T follicular helper cell (primary cell): ENCODE measurements at places on chromosomes 4 and X.

DNA sequence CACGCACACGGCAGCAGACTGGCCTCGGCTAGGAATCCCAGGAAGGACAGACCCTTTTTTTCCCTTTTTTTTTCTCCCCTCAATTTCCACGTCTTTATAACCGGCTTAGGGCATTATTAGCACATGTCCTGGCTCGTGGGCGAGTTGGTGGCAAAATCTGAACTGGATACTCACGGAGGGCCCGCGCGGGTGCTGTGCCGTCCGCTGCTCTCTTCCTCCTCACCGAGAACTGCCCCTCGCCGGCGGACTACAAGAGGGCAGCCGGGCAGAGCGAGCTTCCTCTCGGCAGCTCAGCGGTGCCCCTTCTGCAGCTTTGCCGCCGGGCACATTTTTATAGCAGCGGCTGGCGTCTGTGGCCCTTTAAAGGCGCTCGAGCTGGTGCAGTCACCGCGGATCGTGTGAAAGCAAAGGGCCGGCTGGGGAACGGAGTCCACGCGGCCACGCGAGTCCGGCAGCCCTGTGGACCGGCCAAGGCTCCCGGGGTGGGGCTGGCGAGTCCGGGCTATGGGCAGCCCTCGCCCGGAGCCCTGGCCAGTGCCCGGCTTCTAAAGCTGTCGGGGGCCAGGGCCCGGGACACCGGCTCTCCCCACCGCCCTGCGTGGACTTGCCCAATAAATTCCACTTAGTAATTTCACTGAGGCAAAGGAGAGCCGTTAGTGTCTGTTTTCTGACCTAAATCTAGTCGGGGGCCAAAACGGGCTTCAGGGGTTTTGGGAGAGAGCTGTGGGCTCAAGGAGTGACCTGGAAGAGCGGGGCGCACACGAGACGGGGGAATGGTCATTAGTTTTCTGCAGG is 1.3 kb upstream of the CITED1 start:
- no peak for DNase-seq

DNA sequence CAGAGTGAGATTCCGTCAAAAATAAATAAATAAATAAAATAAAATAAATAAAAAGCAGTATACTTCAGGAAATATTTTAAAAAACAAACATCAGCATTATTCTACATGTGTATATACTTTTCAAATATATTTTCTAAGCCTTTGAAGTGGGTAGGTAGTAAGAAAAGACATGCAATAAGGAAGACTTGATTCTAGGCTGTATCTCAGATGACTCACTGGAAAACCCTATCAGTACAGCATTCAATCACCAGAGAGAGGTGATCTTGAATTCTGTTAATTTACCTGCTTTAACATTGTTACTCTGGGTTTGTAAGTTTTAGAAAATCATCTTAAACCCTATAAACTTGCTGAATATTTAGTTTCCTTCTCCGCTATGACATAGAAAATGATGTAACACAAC is 106.6 kb upstream of the NAP1L5 start:
- DNase-seq, result no peak

- DNase-seq, result no peak
Measured at GRCh38 chrX:132033166-132033565, 10.1 kb downstream of the STK26 start.

DNA sequence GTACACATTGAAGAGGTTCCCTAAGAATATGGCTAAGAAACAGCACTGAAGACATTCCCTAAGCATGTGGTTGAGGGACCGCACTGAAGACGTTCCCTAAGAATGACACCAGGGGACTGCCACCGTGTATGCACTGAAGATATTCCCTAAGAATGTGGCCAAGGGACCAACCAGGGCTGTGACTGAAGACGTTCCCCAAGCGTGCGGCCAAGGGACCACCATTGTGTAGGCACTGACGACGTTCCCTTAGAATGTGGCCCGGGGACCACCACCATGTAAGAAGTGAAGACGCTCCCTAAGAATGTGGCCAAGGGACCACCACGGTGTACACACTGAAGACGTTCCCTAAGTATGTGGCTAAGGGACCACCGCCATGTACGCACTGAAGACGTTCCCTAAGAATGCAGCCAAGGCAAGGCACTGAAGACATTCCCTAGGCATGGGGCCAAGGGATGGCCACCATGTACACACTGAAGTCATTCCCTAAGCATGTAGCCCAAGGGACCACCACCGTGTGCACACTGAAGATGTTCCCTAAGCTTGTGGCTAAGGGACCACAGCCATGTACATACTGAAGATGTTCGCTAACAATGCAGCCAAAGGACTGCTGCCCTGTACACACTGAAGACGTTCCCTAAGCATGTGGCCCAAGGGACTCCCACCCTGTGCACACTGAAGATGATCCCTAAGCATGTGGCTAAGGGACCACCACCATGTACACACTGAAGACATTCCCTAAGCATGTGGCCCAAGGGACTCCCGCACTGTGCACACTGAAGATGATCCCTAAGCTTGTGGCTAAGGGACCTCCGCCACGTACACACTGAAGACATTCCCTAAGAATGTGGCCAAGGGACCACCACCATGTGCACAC is 22.0 kb downstream of the DHRSX start:
- no peak for DNase-seq

DNA sequence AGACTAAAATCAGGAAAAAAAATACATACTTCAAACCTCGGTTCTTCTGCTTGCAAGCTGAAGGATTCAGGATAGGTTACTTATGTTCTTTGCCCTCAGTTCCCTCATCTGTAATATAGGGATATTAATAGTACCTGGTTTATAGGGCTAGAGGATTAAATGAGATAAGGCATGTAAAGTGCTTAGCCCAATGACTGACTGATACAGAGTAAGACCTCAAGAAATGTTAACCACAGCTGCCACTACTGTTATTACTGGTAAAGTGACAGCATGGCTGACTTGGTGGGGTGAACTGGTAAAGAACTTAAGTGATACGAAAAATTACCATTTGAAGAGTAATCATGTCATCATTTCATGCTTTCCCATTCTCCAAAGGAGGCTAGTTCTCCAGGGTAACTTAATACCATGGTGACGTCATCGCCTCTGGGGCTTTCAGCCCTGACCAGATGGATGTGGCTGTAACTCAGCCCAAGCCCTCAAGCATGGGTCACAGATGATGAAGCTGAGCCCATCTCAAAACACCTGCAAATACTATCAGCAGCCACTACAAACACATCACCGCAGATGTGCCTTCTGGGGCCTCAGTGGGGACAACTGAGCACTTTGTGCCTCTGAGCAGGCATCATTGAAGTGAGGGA is 44.5 kb upstream of the SCML1 start:
- no peak for DNase-seq

DNA sequence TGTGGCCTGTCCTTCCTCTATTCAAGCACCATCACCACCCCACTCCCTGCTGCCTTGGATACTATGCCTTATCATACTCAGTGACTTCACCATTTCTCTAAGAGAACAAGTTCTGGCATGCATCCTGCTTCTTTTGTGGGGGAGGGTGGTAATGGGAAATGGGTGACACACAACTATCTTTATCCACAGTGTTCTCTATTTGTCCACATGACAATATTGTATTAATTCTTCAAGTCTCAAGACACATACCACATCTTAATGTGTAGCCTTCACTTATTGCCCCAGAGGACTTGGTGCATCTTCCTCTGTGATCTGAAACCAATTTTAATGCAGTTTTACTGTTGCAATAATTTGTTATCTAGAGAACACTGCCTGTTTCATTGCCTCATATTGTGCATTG is 29.3 kb upstream of the UGT2B7 start:
- no peak for DNase-seq

DNA sequence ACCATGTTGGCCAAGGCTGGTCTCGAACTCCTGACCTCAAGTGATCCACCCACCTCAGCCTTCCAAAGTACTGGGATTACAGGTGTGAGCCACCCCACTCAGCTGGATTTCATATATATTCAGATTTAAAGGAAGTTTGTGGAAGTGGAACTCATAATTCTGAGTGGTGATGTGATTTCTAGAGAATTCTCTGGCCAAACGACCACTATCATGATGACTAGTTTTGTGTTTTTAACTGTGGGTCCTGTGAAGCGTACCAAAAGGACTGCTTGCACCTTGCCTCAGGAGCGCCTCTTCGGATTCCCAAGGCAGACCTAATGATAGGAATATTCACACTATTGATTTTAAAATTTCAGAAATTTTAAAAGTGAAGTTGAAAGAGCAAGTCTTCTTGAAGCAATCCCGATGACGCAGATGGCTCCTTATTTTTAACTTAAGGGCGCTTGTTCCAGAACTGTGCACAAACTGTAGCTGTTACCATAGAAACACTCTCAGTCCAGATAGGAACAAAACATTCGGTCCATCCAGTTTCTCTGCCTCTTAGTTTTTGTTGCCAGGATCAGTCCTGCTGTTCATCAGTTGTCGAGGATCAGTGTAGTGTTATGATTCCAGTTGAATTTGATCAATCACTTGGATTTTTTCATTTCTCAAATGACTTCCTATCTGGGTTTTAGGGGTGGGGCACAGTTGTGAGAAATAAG is 51.7 kb upstream of the CLCN4 start:
- no peak for DNase-seq

DNA sequence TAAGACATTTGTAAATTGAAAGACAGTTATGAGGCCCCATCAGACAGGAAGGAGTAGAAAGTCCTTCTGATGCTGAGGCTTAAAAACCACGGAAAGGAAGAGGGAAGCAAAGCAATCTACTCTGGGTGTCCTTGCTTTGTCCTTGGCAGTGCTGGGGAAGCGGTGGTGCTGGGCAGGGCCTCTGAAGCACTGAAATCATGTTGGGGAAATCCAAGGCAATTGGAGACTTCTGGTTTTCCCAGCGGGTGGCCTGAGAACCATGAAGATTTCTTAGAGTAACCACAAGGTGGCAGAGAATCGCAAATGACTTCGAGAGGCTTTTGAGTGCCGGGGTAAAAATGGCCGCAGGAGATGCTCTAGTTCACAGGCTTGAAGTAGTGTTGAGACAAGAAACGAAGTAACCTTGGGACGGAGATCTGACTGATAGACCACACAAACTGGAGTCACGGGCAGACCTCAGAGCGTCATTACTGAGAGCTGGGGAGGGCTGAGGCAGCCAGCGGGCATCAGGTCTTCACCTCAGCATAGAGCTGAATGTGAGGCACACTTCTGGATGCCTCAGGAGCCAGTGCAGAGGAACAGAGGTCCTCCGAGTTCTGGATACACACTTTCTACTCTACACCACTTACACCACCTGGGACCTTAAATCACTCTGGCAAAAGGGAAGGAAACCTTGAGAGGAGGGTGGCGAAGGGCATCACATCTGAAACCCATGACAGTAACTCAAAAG is 130.7 kb upstream of the GPRIN3 start:
- peak; percentile 9 for DNase-seq

- peak; percentile 45 for DNase-seq
Measured at GRCh38 chrX:3743801-3744439, 30.5 kb upstream of the PRKX start.

GRCh38 chr4:17580969-17581368 is 4.0 kb downstream of the LAP3 start:
- no peak for DNase-seq

DNA sequence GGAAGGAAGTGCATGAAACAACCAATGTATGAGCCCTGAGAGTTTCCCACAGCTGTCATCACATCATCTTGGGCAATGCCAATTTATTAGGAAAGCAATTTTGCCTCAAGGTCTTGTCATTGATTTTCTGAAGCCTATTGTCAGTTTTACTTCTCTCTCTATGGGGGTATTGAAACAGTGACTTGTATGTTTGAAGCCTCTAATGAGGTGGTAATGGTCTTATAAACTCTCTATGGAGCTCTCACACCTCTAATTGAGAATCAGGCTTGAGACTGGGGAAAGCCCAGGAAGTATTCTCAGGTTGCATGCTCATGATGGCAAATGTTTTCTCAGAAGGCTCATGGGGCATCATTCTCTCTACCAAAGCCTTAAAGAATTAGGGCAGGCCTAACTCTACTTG is 308.2 kb upstream of the EMCN start:
- no peak for DNase-seq

GRCh38 chrX:73647632-73648322 is 84.8 kb downstream of the CHIC1 start:
- DNase-seq, result no peak

DNA sequence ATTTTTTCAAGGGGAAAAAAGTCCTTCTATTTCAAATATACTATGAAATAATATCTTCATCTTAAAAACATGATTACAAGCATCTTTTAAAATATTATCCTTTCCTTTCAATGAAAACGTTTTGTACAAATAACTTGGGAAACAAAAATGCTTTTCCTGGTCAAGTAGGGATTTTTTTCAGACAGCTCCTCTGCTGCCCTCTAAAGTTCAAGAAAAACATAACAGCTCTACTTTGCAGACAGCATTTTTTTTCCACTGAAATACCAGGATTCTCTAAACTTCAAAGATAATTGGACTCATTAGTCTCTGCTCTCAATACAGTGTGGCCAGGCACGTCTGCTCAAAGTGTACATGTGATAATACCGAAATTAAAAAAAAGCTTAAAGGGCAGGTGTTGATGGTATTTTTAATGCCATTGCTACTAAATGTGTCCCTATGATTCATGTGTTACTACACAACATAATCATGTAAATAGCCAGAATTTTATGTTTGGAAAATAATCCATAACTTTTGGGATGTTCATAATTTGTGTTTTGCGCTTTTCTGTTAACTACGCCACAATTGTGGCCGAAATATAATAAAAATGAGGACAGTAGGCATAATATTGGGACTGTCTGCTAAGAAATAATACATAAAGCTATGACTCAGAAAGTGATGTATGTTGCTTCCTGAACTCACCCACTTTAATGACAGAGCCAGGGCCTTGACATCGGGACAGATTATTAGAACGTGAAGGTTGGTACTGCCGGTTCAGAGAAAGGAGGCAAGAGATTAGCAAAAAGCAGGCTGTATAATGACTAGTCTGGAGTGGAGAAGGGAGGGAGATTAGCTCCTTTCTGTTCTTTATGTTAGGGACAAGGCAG is 478.9 kb downstream of the KCNIP4 start:
- no peak for DNase-seq

- DNase-seq, result no peak
Measured at GRCh38 chr4:56272003-56272402, 115.3 kb downstream of the AASDH start.

- no peak for DNase-seq
Measured at GRCh38 chr4:54473798-54474197, 184.0 kb upstream of the KIT start.

- DNase-seq, result peak; percentile 10
Measured at GRCh38 chr4:81470456-81471297, 1.0 kb downstream of the RASGEF1B start.
